ENCODE measurements at places on chromosomes 2 and 18.

GRCh38 chr2:220779931-220780330, 792.2 kb downstream of the EPHA4 start:
- DNase-seq: no peak

DNA sequence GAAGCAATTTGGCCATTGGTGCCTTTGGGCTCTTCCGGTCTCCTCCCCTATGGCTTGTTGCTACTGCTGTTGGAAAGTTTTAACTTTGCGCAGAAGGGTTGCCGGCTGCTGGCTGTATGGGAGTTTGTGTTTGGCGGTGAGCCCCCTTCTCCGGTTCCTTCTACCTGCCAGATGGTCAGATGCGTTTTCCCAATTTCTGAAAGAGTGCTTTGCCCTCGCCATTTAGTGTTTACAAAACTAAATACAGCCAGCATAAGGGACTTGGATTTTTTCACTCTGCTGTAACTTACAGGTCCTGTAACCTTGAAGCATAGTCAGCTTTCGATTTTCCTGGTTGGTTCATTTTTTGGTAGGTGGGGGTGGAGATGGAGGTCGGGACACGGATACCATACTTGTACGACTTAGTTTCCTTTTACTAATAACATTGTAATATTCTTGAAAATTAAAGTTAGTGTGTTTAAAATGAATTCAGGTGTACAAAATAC, 604 bp downstream of the COQ10B start:
- DNase-seq: no peak

GRCh38 chr2:8049851-8050571, 631.8 kb upstream of the ID2 start:
- no peak for DNase-seq

- DNase-seq: no peak
These were observed 11.6 kb upstream of the XDH start for GRCh38 chr2:31426096-31426495.

- no peak for DNase-seq
These were observed 5.7 kb upstream of the SP100 start for GRCh38 chr2:230410263-230410662.

GRCh38 chr2:236057375-236057774, 110.8 kb downstream of the GBX2 start:
- DNase-seq: no peak

- no peak for DNase-seq
These were observed 80.1 kb upstream of the TFCP2L1 start for GRCh38 chr2:121365061-121365460.

- DNase-seq: no peak
These were observed 153.1 kb downstream of the INO80D start for GRCh38 chr2:205932861-205933260.
